ENCODE measurements at places on chromosomes 11 and 22. TPM values are rescaled to one million over a fixed set of nuclear protein-coding genes. Genes with fewer than 3 reads are reported as not detected.

Gene KRTAP5-7
- total RNA-seq: not detected

Gene SHISAL1
- 1.5 TPM for total RNA-seq

Gene ANO9
- total RNA-seq: not detected

Gene SCGB1C1
- not detected for total RNA-seq

Gene TENM4
- total RNA-seq: 0.11 TPM

Gene PLA2G3
- total RNA-seq: not detected

Gene RGL4
- total RNA-seq: not detected

Gene SCN3B
- total RNA-seq: not detected

Gene OR52N5
- total RNA-seq: not detected

Gene OR8D4
- not detected for total RNA-seq

Gene UPK3A
- total RNA-seq: not detected

Gene NAA40
- total RNA-seq: 11.7 TPM

Gene MIOX
- not detected for total RNA-seq

Gene NPAS4
- total RNA-seq: not detected

Gene KCTD14
- total RNA-seq: 0.63 TPM

Gene KRTAP5-9
- not detected for total RNA-seq

Gene ENTHD1
- not detected for total RNA-seq

Gene SORL1
- 0.76 TPM for total RNA-seq

Gene TRIM77
- total RNA-seq: not detected

Gene RFPL1
- not detected for total RNA-seq

Gene PKP3
- 4.9 TPM for total RNA-seq

Gene CCDC73
- total RNA-seq: not detected

Gene CALCA
- 1.3 TPM for total RNA-seq

Gene ARHGAP8
- 0.54 TPM for total RNA-seq

Gene TSKU
- total RNA-seq: 30.6 TPM

Gene TAGLN
- 2,613 TPM for total RNA-seq

Gene OR52B2
- not detected for total RNA-seq

Gene SLC22A6
- total RNA-seq: not detected

Gene FIBIN
- 45.3 TPM for total RNA-seq

Gene CARNS1
- total RNA-seq: 0.38 TPM

Gene NOX4
- 0.54 TPM for total RNA-seq

Gene TBX1
- total RNA-seq: 1.6 TPM

Gene BTG4
- total RNA-seq: not detected

Gene ZNF280B
- total RNA-seq: 0.11 TPM

Gene OR52A1
- not detected for total RNA-seq

Gene FGF19
- total RNA-seq: not detected

Gene OR52N1
- not detected for total RNA-seq

Gene SCGB1D1
- not detected for total RNA-seq

Gene TSGA10IP
- not detected for total RNA-seq

Gene PLAAT3
- 1.8 TPM for total RNA-seq

Gene ART1
- total RNA-seq: not detected

Gene ZNF280A
- total RNA-seq: not detected

Gene DDTL
- total RNA-seq: not detected

Gene GDPD4
- not detected for total RNA-seq

Gene MS4A14
- total RNA-seq: not detected

Gene KREMEN1
- 4.4 TPM for total RNA-seq

Gene RAG2
- total RNA-seq: not detected

Gene NECTIN1
- total RNA-seq: 5.2 TPM

Gene MB
- not detected for total RNA-seq

Gene PVALB
- total RNA-seq: not detected

Gene TMEM121B
- not detected for total RNA-seq

Gene SAA1
- not detected for total RNA-seq

Gene ACR
- total RNA-seq: not detected

Gene RAB38
- 0.43 TPM for total RNA-seq

Gene OR51B2
- not detected for total RNA-seq

Gene MIAT
- 0.63 TPM for total RNA-seq
